ENCODE measurements at places on chromosomes 12 and 14.

DNA sequence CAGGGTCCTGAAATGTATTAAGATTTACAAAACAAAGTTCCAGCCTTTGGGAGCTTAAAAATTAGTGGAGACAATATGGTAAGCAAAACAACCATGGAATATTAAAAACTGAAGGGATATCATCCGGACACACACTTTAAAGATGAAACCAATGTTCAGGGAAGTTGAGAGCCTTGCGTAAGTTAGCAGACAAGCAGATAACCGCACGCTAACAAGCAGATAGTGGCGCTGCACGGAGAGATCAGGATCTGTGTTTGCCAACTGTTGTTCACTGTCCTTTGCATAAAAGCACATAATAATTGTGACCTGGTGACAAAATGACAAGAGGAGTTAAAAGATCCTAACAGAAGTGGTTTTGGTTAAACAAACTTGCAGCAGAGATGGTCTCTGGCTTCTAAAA is 14.3 kb upstream of the TMEM229B start:
- H3K27ac ChIP-seq = no peak overlapping the region
- no peaks in the 10 kb centered on the region for H3K36me3 ChIP-seq
- no peak overlapping the region for H3K4me3 ChIP-seq
- no peaks in the 10 kb centered on the region for H3K27me3 ChIP-seq
- DNase-seq = no peak

- no peak overlapping the region for H3K4me3 ChIP-seq
- H3K36me3 ChIP-seq = no peaks in the 10 kb centered on the region
- no peak overlapping the region for H3K27ac ChIP-seq
- no peaks in the 10 kb centered on the region for H3K27me3 ChIP-seq
- H3K4me1 ChIP-seq = no peaks in the 10 kb centered on the region
These were observed 7.4 kb downstream of the CIT start for GRCh38 chr12:119869720-119870119.

- DNase-seq = no peak
- no peaks in the 10 kb centered on the region for H3K27me3 ChIP-seq
- no peak overlapping the region for H3K4me3 ChIP-seq
- no peak overlapping the region for H3K27ac ChIP-seq
- no peaks in the 10 kb centered on the region for H3K36me3 ChIP-seq
- H3K4me1 ChIP-seq = no peaks in the 10 kb centered on the region
These were observed 43.1 kb downstream of the STX2 start for GRCh38 chr12:130795906-130796305.

DNA sequence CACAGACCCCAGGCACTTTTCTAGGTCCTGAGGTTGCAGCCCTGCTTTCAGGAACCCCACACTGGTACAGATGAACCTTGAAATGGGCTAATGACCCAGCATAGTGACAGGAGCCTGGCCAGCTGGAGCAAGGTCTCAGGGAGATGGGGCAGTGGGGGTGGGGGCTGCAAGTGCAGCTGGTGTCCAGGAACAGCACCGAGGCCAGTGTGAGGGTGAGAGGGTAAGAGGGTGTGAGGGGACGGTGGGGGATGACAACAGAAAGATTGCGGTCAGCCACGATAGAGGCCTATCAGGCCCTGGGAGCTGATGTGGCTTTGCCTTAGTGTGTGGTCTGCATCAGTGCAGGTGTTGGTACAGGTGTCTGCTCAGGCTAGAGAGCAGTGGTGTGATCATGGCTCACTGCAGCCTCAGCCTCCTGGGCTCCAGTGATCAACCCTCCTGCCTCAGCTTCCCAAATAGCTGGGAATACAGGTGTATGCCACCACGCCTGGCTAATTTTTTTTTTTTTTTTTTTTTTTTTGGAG is 59.7 kb downstream of the EP400 start:
- H3K36me3 ChIP-seq = peaks cover 40% of the 10 kb centered on the region
- H3K4me3 ChIP-seq = no peak overlapping the region
- H3K27ac ChIP-seq = no peak overlapping the region
- no peak for DNase-seq
- no peaks in the 10 kb centered on the region for H3K4me1 ChIP-seq

DNA sequence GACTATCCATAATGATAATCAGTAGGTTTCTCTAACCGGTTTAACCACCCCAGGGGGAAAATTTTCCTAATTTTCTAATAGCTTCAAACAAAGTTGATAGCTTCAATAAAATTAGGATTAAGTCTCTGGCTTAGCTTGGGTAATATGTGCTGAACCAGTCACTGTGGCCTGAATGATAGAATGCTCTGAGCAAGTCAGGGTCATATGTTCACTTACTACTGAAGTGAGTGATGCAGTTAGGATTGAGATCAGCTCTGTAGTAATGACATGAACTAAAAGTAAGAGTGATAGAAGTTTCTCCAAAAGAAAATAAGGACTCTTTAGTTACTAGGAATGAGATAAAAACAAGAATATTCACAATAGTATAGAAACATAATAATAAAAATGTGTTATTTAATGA is 32.6 kb downstream of the ETNK1 start:
- no peaks in the 10 kb centered on the region for H3K4me1 ChIP-seq
- DNase-seq = no peak
- no peak overlapping the region for H3K4me3 ChIP-seq

DNA sequence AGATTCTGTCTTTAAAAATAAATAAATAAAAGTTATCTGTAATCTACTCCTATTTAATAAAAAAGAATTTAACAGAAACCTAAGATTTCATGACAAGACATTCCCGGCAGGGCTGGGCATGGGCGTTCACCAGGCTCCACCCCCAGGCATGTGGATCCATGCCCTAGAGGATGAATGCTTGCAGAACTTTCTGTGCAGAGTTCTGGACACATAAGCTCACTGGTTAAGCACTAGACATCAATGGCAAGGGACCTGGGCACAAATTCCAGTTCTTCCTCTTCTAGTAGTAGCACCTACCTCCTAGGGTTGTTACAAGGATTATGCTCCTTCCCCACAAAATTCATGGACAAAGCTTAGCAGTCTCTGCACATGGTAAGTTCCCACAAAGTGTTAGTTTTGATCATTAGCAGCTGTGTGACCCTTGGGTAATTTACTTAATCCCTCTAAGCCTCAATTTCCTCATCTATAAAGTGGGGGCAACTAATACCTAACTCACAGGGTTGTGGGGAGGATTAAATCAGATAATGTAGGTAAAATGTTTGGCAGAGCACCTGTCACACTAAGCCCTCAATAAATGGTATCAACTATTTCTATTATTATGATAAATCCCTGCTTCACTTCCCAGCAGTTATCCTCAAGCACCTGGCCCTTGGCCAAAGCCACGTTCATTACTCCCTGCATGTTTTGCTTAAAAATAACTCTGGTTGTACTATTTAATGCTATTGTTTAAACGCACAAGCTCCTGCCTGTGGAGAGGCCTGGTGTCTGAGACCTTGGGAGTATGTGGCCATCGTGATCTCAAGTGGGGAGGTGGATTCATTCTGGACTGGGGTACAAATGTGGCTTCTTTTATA is 9.8 kb downstream of the GALNT6 start:
- no peak overlapping the region for H3K27ac ChIP-seq
- H3K27me3 ChIP-seq = no peaks in the 10 kb centered on the region
- no peak for DNase-seq
- H3K36me3 ChIP-seq = no peaks in the 10 kb centered on the region
- H3K4me3 ChIP-seq = no peak overlapping the region
